ENCODE measurements at places on chromosomes 2 and 18. TPM values are rescaled to one million over a fixed set of nuclear protein-coding genes. Genes with fewer than 3 reads are reported as not detected.

DNA sequence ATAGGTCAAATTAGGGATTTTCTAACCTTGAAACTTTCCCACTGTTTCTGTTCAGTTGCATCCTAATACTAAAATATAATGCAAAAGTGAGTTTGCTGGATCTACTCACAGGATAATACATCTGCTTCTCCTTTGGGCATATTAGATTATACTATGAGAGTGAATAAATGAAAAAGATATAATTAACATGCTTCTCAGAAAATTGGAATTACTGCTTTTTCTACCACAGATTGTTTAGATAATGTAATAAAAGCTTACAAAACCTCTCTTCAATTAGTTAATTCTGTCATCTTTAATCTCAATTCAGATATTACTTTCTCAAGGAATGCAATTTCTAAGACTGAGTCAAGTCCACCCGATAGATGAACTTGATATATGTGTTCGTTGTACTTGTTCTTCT is 1077.2 kb upstream of the CDH2 start:
- no peaks in the 10 kb centered on the region for H3K27me3 ChIP-seq
- H3K4me1 ChIP-seq = no peaks in the 10 kb centered on the region

Gene REG3A
- not detected for total RNA-seq

DNA sequence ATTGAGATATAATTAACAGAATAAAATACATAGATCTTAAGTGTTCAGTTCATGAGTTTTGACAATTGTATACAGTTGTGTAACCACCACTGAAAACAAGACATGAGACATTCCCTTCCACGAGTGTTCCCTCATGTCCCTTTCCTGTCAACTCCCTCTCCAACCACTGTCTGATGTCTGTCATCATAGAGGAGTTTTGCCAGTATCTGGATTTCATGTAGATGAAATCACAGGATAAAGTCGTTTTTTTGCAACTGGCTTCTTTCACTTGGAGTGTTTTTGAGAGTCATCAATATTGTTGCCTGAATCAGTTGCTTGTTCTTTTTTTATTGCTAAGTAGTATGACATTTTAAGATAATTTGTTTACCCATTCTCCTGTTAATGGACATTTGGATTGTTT is 52.7 kb downstream of the RBMS1 start:
- peaks cover 39% of the 10 kb centered on the region for H3K36me3 ChIP-seq
- no peak for DNase-seq
- peaks cover 4% of the 10 kb centered on the region for H3K27me3 ChIP-seq
- H3K4me3 ChIP-seq = no peak overlapping the region
- no peak overlapping the region for H3K27ac ChIP-seq

DNA sequence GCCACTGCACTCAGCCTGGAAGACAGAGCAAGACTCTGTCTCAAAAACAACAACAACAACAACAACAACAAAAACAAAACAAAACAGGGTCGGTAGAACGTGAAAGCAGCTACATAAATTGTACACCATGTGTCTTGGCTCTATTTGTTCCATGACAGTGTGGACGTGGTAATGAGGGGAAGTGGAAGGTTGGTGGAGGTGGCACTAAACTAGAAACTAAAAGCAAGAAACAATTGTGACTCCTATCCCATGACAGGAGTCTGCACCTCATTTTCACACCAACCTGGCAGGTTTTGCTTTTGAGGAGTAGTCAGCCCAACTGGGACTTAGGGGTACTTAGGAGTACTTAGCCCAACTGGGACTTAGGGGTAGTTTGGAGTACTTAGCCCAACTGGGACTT is 62.5 kb upstream of the MRPS9 start:
- DNase-seq = no peak
- no peaks in the 10 kb centered on the region for H3K36me3 ChIP-seq
- H3K27me3 ChIP-seq = no peaks in the 10 kb centered on the region
- no peak overlapping the region for H3K4me3 ChIP-seq
- H3K4me1 ChIP-seq = no peaks in the 10 kb centered on the region

- no peak overlapping the region for H3K27ac ChIP-seq
- no peak overlapping the region for H3K4me3 ChIP-seq
- H3K36me3 ChIP-seq = peaks cover 4% of the 10 kb centered on the region
- H3K4me1 ChIP-seq = peaks cover 31% of the 10 kb centered on the region
- H3K27me3 ChIP-seq = no peaks in the 10 kb centered on the region
Observed at GRCh38 chr18:45962461-45962860, 4.7 kb downstream of the EPG5 start.

DNA sequence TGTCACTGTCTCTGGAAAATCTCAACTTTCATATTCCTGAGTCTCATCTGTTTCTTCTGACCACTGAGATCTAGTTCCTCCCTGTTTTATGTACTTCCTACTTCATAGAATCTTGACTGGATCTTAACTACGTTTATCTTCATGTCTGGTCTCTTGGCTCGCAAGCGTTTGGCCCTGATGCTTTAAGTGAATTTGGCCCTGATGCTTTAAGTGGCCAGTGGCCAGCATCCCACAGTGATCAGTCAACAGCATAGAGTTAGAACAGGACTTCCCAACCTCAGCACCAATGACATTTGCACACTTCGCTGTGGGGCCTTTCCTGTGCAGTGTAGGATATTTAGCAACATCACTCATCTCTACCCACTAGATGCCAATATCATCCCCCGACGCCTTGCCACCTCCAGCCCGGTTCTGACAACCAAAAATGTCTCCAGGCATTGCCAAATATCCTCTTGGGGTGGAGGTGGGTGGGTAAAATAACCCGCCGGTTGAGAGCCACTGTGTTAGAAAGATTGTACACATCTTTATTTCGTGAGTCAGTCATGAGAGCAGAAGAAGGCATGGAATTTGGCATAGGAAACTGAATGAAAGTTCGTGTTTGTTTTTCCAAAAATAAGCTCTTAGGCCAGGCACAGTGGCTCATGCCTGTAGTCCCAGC is 12.2 kb downstream of the TM4SF20 start:
- DNase-seq = no peak
- no peak overlapping the region for H3K27ac ChIP-seq
- H3K4me3 ChIP-seq = no peak overlapping the region

GRCh38 chr2:104118889-104119288 is 735.0 kb upstream of the POU3F3 start:
- H3K4me1 ChIP-seq = no peaks in the 10 kb centered on the region
- H3K4me3 ChIP-seq = no peak overlapping the region
- DNase-seq = no peak
- H3K36me3 ChIP-seq = no peaks in the 10 kb centered on the region

Gene SUCLG1
- 71.9 TPM for total RNA-seq

DNA sequence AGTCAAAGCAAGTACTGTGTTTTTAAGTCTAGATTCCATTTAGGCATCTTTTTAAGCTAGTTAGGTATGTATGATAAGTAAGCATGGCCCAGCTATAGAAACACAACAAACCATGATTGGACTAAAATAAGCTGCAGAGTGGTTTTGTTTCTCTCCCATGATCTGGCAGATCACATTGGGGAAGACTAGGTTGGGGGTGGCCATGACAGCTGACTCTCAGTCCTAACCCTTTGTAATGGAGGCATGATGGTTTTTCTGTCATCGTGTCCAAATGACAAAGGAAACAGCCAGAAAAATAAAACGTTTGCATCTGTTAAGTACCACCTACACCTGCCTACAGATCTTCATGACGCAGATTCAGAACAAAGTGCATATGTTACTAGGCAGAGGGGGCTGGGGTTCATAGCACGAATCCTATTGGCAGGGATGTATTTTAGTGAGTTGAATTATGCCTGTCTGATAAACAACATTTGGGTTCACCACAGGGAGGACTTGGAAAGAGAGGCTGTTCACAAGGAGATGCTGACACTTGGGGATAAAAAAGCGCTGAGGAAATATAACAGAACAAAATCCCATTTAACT is 33.8 kb upstream of the GALNT5 start:
- H3K36me3 ChIP-seq = no peaks in the 10 kb centered on the region
- peaks cover 24% of the 10 kb centered on the region for H3K27me3 ChIP-seq
- no peak for DNase-seq
- H3K4me3 ChIP-seq = no peak overlapping the region
- no peak overlapping the region for H3K27ac ChIP-seq

DNA sequence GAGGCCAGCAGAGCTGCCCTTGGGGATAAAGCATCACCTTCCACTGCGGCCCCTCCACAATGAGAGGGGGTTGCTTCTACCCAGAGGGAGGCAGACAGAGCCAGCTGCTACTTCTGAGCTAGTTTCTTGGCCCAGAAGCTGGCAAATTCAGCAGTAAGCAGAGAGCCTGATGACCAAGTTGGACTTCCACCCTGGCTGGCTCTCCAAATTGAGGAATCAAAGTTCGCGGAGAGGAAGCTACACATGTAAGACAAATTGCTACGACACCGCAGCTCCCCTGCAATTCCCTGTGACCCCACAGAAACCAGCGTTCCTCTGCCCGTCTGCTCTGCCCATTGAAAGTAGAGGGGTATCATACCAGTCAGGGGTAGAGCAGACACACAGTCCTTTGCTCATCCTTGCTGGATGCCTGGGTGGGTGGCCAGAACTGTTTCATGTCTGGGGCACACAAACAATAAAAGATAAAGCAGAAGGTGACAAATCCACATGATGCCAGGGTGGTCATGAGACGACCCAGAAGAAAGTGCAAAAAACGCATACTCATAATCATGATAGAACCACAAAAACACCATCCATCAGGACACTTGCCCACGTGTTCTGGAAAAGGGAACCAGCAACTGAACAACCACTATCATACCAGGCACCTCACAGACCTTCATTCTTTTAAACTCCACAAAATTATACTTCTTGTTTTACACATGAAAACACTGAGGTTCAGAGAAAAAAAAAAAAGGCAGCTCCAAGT is 5.4 kb downstream of the TFCP2L1 start:
- DNase-seq = no peak
- H3K27ac ChIP-seq = no peak overlapping the region
- H3K36me3 ChIP-seq = no peaks in the 10 kb centered on the region
- H3K4me1 ChIP-seq = peaks cover 3% of the 10 kb centered on the region

Gene HOXD13
- not detected for total RNA-seq

GRCh38 chr2:236705295-236706105 is 135.9 kb downstream of the ACKR3 start:
- H3K4me1 ChIP-seq = no peaks in the 10 kb centered on the region
- H3K27me3 ChIP-seq = no peaks in the 10 kb centered on the region
- no peak overlapping the region for H3K27ac ChIP-seq
- H3K36me3 ChIP-seq = no peaks in the 10 kb centered on the region

DNA sequence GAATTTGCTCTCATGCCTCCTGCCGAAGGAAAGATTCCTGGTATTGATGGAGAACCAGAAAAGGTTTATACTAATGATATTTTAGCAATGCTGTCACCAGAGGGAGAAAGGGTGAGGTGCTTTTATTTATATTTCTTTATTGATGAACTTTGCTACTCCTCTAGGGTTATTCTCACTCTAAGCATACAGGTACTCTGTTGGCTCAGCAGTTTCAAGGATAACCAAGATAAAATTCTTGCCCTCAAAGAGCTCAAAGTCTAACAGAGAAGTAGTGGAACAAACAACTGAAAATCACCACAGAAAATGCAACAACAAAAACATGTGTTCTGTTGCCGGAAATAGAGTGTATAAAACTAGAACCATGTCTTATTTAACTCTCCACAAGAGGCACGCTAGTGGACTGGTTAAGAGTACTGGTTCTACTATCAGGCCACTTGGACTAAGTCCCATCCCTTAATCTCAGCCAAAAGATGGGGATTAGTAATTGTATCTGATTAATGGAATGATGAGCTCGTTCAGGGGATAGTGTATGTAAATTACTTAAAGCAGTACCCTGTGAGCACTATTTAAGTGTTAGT is 103.6 kb downstream of the DNAH6 start:
- no peak overlapping the region for H3K4me3 ChIP-seq
- peaks cover 4% of the 10 kb centered on the region for H3K4me1 ChIP-seq
- peaks cover 2% of the 10 kb centered on the region for H3K27me3 ChIP-seq
- no peaks in the 10 kb centered on the region for H3K36me3 ChIP-seq
- no peak for DNase-seq

GRCh38 chr2:119488245-119489214 is 35.8 kb downstream of the SCTR start:
- H3K27me3 ChIP-seq = no peaks in the 10 kb centered on the region
- H3K27ac ChIP-seq = no peak overlapping the region
- no peaks in the 10 kb centered on the region for H3K36me3 ChIP-seq
- H3K4me3 ChIP-seq = no peak overlapping the region

- no peaks in the 10 kb centered on the region for H3K4me1 ChIP-seq
- no peaks in the 10 kb centered on the region for H3K36me3 ChIP-seq
- no peak for DNase-seq
- no peaks in the 10 kb centered on the region for H3K27me3 ChIP-seq
- no peak overlapping the region for H3K27ac ChIP-seq
- H3K4me3 ChIP-seq = no peak overlapping the region
Observed at GRCh38 chr2:240466579-240467148, 31.2 kb downstream of the GPC1 start.

DNA sequence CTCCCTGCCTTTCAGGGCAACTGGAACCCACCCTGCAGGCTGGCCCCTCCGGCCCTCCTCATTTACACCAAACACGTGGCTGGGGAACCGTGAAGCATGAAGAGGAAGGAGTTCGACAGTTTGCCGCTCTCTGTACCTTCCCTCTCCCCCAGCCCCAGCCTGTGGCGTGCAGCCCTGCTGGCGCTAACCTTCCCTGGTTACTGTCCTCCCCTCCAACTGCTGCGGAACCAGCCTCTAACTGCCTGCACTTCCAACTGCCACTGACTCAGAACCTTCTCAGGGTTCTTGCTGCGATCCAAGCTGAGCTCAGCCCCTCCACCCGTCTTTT is 19.2 kb upstream of the GNAL start:
- no peak for DNase-seq
- no peaks in the 10 kb centered on the region for H3K27me3 ChIP-seq
- no peaks in the 10 kb centered on the region for H3K36me3 ChIP-seq
- no peaks in the 10 kb centered on the region for H3K4me1 ChIP-seq
- no peak overlapping the region for H3K27ac ChIP-seq

GRCh38 chr18:45724601-45725000 is 620 bp downstream of the SLC14A1 start:
- H3K27me3 ChIP-seq = peaks cover 33% of the 10 kb centered on the region
- H3K27ac ChIP-seq = no peak overlapping the region
- no peak overlapping the region for H3K4me3 ChIP-seq
- H3K4me1 ChIP-seq = no peaks in the 10 kb centered on the region

Gene AGXT
- not detected for total RNA-seq

Gene CD8A
- total RNA-seq = 1.3 TPM

Gene ZNF521
- total RNA-seq = not detected

Data from activated CD4-positive, alpha-beta T cell treated with anti-CD3 and anti-CD28 coated beads, Interleukin-2, amount 10 ng/mL, durations not matched to agents 24 days and 14 days (primary cell).